ENCODE measurements at places on chromosomes 1 and 21.

DNA sequence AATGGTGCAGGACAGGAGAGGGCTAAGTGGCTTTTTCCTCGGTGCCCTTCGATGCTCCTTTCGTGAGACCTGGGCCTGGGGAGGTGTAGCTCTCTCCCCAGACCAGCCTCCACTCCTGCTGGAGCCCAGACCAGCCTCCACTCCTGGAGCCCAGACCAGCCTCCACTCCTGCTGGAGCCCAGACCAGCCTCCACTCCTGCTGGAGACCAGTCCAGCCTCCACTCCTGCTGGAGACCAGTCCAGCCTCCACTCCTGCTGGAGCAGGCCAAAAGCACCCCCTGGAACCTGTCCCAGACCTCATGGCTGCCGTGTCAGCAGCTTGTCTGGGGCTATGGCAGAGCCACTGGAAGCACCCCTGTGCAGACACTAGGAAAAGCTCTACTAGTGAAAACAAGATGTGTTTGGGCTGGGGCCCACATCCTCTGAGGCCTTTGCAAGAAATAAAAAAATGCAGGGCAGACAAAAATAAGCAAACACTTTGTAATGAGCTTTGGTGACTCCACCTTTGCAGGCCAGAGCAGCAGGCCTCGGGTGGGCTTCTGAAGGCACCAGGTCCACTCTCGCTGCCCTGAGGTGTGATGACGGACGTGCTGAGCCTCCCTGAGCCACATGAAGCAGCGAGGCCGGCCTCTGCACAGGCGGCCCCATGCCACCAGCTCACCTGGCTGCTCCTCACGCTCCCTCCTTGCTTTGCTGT, 116.0 kb upstream of the IFFO2 start:
- no peak for DNase-seq

- DNase-seq, result no peak
Measured at GRCh38 chr1:235632506-235633401, 16.8 kb downstream of the GNG4 start.

GRCh38 chr1:56508523-56508983, 70.8 kb downstream of the PLPP3 start:
- peak; percentile 87 for DNase-seq

DNA sequence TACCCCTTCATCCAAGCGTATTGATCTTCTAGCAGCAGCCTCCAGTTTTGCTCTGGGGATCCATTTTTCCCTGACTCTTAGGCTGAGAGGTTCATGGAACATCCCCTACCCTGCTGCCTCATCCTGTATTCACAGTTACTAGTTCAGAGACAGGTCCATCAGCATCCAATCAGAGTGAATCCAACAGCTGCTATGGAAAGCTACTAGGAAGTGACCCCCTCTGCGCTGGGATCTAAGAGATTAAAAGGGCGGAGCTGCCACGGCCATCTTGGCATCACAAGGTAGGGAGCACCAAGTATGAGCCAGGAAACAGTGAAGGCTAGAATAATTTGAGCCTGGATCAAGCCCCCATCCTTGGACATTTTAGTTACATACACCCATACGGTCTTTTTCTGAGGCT, 32.5 kb downstream of the KAZN start:
- DNase-seq, result no peak

- DNase-seq, result no peak
Measured at GRCh38 chr1:200895443-200895789, 716 bp downstream of the INAVA start.

Measured in left colon (tissue), 2 donors.